HFFc6 (cell line): ENCODE measurements at places on chromosomes 1 and 21. TPM values are rescaled to one million over a fixed set of nuclear protein-coding genes. Genes with fewer than 3 reads are reported as not detected.

DNA sequence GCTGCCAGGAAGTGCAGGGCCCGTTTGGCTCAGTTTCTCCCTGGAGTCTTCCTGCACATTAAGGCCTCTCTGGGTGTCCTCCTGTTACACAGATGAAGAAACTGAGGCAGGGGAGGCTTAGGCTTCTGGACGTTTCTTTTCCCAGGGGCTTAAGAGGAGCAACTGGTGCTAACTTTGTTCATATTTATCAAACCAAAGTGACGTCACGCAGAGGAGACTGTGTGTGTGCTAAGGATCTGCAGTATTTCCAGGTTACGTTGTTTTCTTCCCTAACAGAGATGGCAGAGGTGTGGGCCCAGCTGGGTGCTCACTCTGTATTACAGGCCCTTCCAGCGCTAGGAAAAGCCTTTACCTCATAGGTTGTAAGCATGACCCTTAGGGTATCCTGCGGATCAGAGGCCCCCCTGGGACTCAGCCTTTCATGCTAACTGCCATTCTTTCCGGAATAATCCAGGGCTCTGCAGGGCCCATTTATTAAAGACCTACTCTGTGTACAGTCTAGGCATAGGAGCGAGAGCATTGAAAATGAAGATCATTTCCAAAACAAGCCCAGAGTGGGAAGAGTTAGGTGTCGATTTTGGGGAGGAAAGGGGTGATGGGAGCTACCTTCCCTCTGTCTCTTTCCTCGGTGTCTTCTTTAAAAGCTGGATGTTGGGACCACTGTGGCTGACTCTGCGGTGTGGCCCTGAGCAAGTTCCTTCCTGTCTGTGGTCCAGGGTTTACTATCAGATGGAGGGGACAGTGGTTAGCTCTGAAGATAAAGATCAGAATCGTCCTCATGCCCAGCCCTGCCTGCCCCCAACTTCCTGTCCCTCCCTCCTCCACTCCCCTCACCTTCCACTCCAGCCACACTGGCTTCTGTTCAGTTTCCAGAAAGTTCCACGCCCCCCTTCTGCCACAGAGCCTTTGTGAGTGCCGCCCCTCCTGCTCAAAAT lies 4.6 kb downstream of the AGTRAP start:
- no peak overlapping the region for H3K4me3 ChIP-seq
- H3K27me3 ChIP-seq, result no peaks in the 10 kb centered on the region; the same call in none of the 2 replicates
- no peaks in the 10 kb centered on the region; the same call in 1 of the 2 replicates for H3K36me3 ChIP-seq
- peaks cover 15% of the 10 kb centered on the region for H3K4me1 ChIP-seq
- DNase-seq, result no peak

DNA sequence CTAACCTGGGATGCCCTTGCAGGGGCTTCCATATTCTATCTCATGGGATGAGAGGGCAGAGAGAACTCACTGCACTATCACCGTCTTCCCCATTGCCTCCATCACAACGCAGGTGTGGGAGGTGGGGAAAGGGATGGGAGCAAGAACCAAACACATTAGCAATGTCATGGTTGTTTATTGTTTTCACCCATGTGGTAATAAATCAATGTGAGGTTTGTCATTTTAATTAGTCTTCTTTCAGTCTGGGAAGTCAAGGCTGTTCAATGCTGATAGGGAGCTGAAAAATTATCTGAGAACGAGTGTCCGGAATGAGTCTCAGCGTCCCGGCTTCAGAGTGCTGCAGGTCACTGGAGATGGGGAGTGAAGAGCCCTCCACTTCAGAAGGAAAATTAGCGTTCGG lies 268.5 kb downstream of the DUSP10 start:
- peaks cover 1% of the 10 kb centered on the region; the same call in 1 of the 2 replicates for H3K36me3 ChIP-seq
- no peak overlapping the region for H3K27ac ChIP-seq
- no peak for DNase-seq
- H3K4me1 ChIP-seq, result peaks cover 47% of the 10 kb centered on the region
- no peaks in the 10 kb centered on the region; the same call in none of the 2 replicates for H3K27me3 ChIP-seq

TNFRSF9 gene
- not detected in 3 replicates for total RNA-seq

FCRL4 gene
- total RNA-seq, result not detected in 3 replicates

DNA sequence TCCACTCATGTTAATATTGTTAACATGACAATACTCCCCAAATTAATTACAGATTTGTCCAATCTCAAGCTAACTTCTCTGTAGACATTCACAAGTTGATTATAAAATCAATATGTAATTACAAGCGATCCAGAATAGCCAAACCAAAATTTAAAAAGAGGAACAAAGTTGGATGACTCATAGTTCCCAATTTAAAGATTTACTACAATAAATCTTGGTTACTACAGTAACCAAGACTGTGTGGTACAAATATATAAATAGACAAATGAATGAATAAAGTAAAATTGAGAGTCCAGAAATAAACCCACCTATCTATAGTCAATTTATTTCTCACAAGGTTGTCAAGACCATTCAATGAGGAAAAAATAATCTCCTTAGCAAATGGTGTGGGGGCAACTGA lies 7.1 kb upstream of the KRTAP10-4 start:
- peaks cover 3% of the 10 kb centered on the region for H3K27me3 ChIP-seq
- H3K36me3 ChIP-seq, result peaks cover 2% of the 10 kb centered on the region; the same call in 1 of the 2 replicates
- H3K27ac ChIP-seq, result no peak overlapping the region
- H3K4me3 ChIP-seq, result no peak overlapping the region
- no peak for DNase-seq

GRCh38 chr1:220391491-220391890 lies 119.2 kb upstream of the RAB3GAP2 start:
- no peaks in the 10 kb centered on the region for H3K4me1 ChIP-seq
- no peaks in the 10 kb centered on the region for H3K36me3 ChIP-seq
- DNase-seq, result no peak
- H3K27ac ChIP-seq, result no peak overlapping the region

RSPO1 gene
- not detected in 3 replicates for total RNA-seq

GRCh38 chr1:204032642-204033235 lies 40.2 kb upstream of the SOX13 start:
- no peaks in the 10 kb centered on the region for H3K4me1 ChIP-seq
- H3K36me3 ChIP-seq, result no peaks in the 10 kb centered on the region
- no peak overlapping the region for H3K4me3 ChIP-seq

PLA2G2C gene
- total RNA-seq, result not detected in 3 replicates

GRCh38 chr1:205494115-205494514 lies 10.4 kb upstream of the CDK18 start:
- H3K27ac ChIP-seq, result no peak overlapping the region
- peaks cover 8% of the 10 kb centered on the region for H3K4me1 ChIP-seq
- H3K27me3 ChIP-seq, result peaks cover 43% of the 10 kb centered on the region
- no peak overlapping the region for H3K4me3 ChIP-seq

GRCh38 chr1:212452323-212453155 lies 19.8 kb downstream of the NENF start:
- DNase-seq, result peak; percentile 70
- H3K27me3 ChIP-seq, result peaks cover 4% of the 10 kb centered on the region
- H3K4me3 ChIP-seq, result no peak overlapping the region
- H3K27ac ChIP-seq, result peak overlapping the region; percentile 58

TRIM67 gene
- total RNA-seq, result not detected in 3 replicates

LRRC8D gene
- 33.5 and 40.3 TPM in 2 replicates for total RNA-seq

GRCh38 chr1:77438236-77438913 lies 156.6 kb downstream of the AK5 start:
- peak; percentile 85 for DNase-seq
- peak overlapping the region; percentile 84 for H3K27ac ChIP-seq
- H3K36me3 ChIP-seq, result peaks cover 41% of the 10 kb centered on the region
- H3K27me3 ChIP-seq, result no peaks in the 10 kb centered on the region

TTC22 gene
- not detected in 3 replicates for total RNA-seq

FCRL6 gene
- not detected in 3 replicates for total RNA-seq
